ENCODE measurements at places on chromosomes 1 and 21.

- DNase-seq: no peak
Observed at GRCh38 chr21:41668051-41668541, 98.8 kb downstream of the RIPK4 start.

DNA sequence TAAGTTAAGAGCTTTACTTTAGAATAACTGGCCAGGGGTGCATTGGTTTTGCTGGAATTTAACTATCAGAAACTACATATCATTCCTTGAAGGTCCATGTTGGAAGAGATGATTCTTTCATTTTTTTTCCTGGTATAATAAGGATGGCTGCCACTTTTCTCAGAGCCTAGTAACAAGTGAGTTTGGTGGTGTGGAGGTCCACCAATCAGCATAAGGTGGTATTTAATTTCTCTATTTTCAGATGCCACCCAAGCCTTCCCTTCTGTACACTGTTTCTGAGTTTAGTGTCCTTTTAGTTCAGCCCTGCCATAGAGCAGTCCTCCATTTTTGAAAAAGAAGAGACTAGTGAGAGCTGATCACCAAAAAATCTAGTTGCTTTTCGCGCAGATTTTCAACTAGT, 386.3 kb downstream of the USP25 start:
- no peak for DNase-seq

DNA sequence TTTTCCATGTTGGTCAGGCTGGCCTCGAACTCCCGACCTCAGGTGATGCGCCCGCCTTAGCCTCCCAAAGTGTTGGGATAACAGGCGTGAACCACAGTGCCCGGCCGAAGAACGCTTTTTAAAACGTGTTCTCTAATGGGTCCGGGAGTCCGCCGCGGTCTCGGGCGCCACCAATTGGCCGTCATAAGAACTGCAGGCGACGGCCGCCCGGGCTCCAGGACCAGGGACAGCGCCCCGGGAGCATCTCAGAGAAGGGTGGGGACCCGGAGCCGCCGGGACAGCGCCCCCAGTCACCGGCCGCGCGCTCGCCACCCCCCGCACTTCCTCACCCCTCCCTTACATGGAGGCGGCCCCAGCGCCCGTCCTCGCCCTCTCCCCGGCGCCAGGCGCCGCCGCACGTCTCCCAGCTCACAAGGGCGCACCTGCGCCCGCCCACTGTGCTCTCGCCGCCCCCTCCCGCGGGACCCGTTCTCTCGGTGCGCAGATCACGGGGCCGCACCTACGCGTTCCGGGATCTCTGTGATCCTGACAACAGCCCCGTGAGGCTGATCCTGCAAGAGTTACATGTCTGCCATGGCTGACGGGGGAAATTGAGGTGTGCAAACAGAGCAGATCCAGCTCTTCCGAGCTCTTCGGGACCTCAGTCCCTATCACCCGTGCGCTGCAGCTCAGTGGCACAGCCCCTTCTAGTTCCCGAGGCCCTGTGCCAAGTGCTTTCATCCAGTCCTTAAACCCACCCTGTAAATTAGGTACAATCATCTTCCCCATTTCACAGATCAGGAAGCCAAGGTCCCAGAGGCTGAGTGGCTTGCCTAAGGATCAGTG, 9.8 kb downstream of the RAP1GAP start:
- DNase-seq: peak; percentile 62

GRCh38 chr1:149848340-149849110, 50.8 kb upstream of the BOLA1 start:
- DNase-seq: no peak

DNA sequence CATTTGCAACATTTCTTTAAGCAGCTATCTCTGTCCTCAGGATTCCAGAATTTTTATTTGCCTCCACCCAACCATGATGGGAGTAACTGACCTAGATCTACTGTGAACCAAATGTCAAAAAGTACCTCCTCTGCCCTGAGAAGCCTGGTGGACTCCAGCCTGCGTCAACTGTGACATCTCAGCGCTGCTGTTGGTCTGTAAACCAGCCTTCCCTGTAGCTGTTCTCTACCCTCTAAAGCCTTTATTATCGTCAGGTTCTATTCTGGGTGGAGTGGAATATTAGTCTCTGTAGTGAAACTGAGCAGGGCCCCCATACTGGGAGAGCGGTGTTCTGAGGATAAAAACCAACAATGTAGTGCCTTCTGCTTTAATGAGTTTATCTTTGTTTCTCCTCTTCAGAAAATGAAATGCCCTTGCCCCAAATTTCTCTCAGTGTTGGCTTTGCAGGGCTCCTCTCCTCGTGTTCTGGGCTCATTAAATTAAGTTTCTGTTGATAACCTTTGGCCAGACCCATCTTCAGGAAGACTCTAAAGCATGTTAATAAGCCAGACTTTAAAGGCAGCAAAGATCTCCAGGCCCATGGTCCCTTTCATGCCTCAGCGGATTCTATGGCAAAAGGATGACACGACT, 223.1 kb upstream of the PLXNA2 start:
- DNase-seq: no peak

DNA sequence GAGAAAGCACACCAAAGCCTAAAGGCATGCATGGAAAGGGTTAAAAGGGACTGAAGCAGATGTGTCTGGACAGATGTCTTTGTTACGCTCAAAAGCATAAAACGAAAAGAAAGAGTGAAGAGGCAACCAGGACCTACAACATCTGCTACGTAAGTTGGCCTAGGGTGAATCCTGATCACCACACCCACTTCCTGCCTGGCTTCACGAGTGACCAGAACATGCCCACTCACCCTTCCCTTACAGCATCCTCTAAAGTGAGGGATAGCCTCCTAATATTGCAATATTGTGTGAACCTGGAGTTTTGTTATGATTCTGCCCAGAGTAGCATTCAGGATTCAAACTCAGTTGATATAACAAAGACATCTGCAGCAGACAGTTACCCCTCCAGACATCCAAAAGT, 10.6 kb upstream of the OLIG2 start:
- no peak for DNase-seq

- DNase-seq: no peak
Observed at GRCh38 chr1:9127395-9128165, 1.3 kb downstream of the GPR157 start.

DNA sequence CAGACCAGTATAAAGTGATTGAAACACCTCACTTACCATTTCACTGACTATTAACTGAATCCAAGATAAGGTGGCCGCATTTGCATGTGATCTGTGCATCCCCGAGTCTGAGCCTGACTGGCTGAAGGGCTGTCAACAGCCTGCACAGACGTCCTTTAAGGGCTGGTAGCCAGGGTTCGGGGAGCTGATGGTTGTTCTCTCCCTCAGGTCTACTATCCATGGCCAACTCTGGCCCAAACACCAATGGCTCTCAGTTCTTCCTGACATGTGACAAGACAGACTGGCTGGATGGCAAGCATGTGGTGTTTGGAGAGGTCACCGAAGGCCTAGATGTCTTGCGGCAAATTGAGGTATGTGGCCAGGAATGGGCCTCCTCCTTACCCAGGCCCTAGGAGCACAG, 14.0 kb downstream of the PPIE start:
- DNase-seq: no peak

DNA sequence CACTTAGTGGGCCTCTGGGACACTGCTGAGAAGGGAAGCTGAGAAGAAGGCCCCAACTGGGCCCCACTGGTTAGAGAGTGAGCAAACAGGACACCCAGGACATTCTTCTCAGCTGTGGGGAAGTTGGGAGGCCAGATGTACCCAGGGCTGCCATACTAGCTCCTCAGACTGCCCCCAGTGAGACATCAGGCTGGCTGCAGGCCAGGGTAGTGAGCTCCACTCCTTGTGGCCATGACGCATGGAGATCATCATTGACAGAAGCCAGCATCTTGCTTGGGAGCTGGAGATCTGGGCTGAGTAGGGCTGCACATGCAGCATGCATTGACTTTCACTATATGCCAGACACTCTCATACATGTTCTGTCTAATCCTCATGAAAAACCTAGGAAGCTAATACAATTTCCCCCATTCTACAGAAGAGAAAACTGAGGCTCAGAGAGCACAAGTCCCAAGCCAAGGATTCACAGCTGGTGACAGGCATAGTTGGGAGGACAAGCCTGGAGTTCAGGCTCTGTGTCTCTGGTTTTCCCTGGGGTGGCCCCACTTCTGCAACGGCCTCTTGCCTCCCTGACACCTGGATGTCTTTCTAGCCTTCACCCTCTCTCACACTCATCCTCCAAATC, 24.1 kb upstream of the MYCL start:
- DNase-seq: no peak

GRCh38 chr1:57724535-57724934, 300.7 kb upstream of the DAB1 start:
- no peak for DNase-seq

- no peak for DNase-seq
Observed at GRCh38 chr1:63407002-63407401, 39.6 kb downstream of the ALG6 start.

GRCh38 chr1:183653876-183654451, 848 bp upstream of the APOBEC4 start:
- no peak for DNase-seq

- DNase-seq: no peak
Observed at GRCh38 chr1:86928819-86929218, 14.4 kb downstream of the HS2ST1 start.

GRCh38 chr1:153735090-153735420, 7.2 kb downstream of the INTS3 start:
- no peak for DNase-seq

GRCh38 chr1:54371942-54372275, 34.3 kb downstream of the SSBP3 start:
- no peak for DNase-seq

GRCh38 chr1:92820024-92820423, 11.8 kb upstream of the RPL5 start:
- no peak for DNase-seq

DNA sequence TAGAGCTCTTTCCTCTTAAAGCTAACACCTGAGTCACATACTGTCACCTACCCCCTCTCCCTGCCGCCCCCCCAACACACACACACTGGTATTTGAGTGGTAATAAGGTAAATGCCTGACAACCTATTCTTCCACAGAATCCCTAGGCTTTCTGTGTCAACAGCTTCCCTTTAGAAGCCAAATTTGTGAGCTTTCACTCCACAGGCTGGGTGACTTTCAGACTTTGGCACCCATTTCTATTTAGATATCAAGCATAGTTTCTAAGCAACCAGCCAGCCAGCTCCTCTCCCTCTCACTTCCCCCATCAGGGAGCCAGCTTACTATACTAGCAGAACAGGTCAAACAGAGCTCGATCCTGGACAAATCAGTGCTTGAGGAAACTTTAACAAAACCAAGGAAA, 3.2 kb upstream of the C1orf74 start:
- no peak for DNase-seq
